Daoy (cell line): ENCODE measurements at places on chromosomes 12 and 14. TPM values are rescaled to one million over a fixed set of nuclear protein-coding genes. Genes with fewer than 3 reads are reported as not detected.

CEP170B gene
- 13.5 and 16.7 TPM in 2 replicates for total RNA-seq

RNF31 gene
- total RNA-seq: 49.7 and 68.1 TPM in 2 replicates

AKAP6 gene
- total RNA-seq: 0.48 and 2.1 TPM in 2 replicates

KERA gene
- not detected in 2 replicates for total RNA-seq

RFLNA gene
- total RNA-seq: 63.9 and 65.9 TPM in 2 replicates

SLCO1B1 gene
- total RNA-seq: not detected in 2 replicates

CRY1 gene
- total RNA-seq: 10.8 and 16.5 TPM in 2 replicates

ESR2 gene
- total RNA-seq: 0.74 TPM in 1 of 2 replicates, not detected in the other

RAPGEF3 gene
- total RNA-seq: 0.83 and 1.4 TPM in 2 replicates

NKX2-1 gene
- 4.7 and 5.1 TPM in 2 replicates for total RNA-seq

PRPH gene
- 0.69 TPM in 1 of 2 replicates, not detected in the other for total RNA-seq

TPPP2 gene
- not detected in 2 replicates for total RNA-seq

AMHR2 gene
- total RNA-seq: not detected in 2 replicates

SOCS4 gene
- total RNA-seq: 18.9 and 21.2 TPM in 2 replicates

GPR84 gene
- not detected in 2 replicates for total RNA-seq

NFATC4 gene
- 14.5 and 28.8 TPM in 2 replicates for total RNA-seq

KRT7 gene
- total RNA-seq: 5.5 and 12.2 TPM in 2 replicates

LRP1-AS gene
- total RNA-seq: not detected in 2 replicates

GDF11 gene
- total RNA-seq: 1.5 and 2.5 TPM in 2 replicates

DEGS2 gene
- 0.06 TPM in 1 of 2 replicates, not detected in the other for total RNA-seq

EFS gene
- 0.80 and 1.4 TPM in 2 replicates for total RNA-seq

GALNT9 gene
- 0.29 TPM in 1 of 2 replicates, not detected in the other for total RNA-seq

ZNF10 gene
- 3.0 and 5.8 TPM in 2 replicates for total RNA-seq

ERBB3 gene
- 0.63 TPM in 1 of 2 replicates, not detected in the other for total RNA-seq

SSPN gene
- total RNA-seq: 6.0 and 7.3 TPM in 2 replicates

CMA1 gene
- not detected in 2 replicates for total RNA-seq

RNASE2 gene
- total RNA-seq: not detected in 2 replicates

ASCL1 gene
- total RNA-seq: 0.06 TPM in 1 of 2 replicates, not detected in the other

GPR132 gene
- total RNA-seq: 3.3 and 5.1 TPM in 2 replicates

PTCSC3 gene
- not detected in 2 replicates for total RNA-seq

TPH2 gene
- total RNA-seq: not detected in 2 replicates

ANKRD33 gene
- not detected in 2 replicates for total RNA-seq

MDGA2 gene
- total RNA-seq: 0.69 and 2.6 TPM in 2 replicates

ZC3H14 gene
- total RNA-seq: 105 and 116 TPM in 2 replicates

PDZRN4 gene
- total RNA-seq: not detected in 2 replicates

GPD1 gene
- total RNA-seq: 0.29 TPM in 1 of 2 replicates, not detected in the other

SLC6A15 gene
- 12.5 and 13.6 TPM in 2 replicates for total RNA-seq

NDUFB1 gene
- 351 and 395 TPM in 2 replicates for total RNA-seq

TBC1D30 gene
- total RNA-seq: 11.8 and 13.0 TPM in 2 replicates

SLC10A1 gene
- total RNA-seq: not detected in 2 replicates

CYP27B1 gene
- total RNA-seq: 2.2 and 2.6 TPM in 2 replicates

TMEM30B gene
- not detected in 2 replicates for total RNA-seq

SERPINA5 gene
- total RNA-seq: 0.17 and 0.33 TPM in 2 replicates

BMP4 gene
- total RNA-seq: 8.0 and 9.5 TPM in 2 replicates

PIWIL1 gene
- total RNA-seq: 0.68 and 1.8 TPM in 2 replicates
